NCI-H1436 (cell line): ENCODE measurements at places on chromosomes 3 and 15.

- DNase-seq = no peak
These were observed 781 bp downstream of the TRNT1 start for GRCh38 chr3:3127432-3128010.

- no peak for DNase-seq
These were observed 45.3 kb downstream of the TMEM212 start for GRCh38 chr3:171888466-171888865.

DNA sequence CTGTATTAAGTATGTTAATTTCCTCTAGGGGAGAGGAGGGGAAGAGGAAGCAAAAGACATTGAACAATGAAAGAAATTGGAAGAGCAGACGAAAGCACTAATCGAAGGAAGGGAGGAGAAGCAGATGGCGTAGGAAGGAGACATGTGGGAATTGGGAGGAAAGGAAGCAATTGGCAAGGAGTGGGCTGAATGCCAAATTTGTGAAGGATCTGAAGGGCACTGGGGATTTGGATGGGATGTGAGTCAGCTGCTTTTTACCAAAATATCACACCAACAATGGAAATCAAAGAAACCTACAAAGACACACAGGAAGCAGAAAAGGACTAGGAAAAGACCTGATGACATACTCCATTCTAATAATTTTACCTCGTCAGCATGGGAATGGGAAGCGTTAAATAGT lies 1029.8 kb downstream of the ROBO1 start:
- no peak for DNase-seq

DNA sequence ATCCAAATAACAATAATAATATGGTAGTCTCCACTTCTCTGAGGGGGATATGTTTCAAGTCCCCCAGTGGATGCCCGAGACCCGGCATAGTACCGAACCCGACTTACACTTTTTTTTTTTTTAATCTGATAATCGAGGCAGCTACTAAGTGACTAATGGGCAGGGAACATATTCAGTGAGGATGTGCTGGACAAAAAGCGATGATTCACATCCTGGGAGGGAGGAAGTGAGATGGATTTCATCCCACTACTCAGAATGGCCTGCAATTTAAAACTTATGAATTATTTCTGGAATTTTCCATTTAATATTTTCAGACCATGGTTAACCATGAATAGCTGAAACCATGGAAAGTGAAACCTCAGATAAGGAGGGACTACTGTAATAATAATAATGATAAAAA lies 49.5 kb upstream of the SELENOK start:
- no peak for DNase-seq

DNA sequence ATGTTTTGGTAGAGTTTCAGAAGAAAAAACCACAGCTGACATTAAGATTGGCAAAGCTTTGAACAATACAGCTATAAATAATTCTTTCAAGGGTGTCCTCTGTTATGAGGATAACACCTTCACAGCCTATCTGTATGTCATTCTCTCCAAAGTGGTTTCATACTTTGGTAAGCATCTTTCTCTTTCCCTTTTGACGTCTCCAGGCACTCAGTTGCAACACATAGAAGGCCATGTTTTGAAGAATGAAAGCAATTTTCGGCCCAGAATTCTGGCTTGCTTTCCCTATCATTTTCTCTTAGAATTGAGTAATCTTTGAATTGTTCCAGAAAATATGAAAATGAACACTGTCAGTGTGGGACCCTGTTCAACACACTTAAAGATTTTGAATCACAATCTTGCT lies 200.0 kb upstream of the CBLB start:
- no peak for DNase-seq

DNA sequence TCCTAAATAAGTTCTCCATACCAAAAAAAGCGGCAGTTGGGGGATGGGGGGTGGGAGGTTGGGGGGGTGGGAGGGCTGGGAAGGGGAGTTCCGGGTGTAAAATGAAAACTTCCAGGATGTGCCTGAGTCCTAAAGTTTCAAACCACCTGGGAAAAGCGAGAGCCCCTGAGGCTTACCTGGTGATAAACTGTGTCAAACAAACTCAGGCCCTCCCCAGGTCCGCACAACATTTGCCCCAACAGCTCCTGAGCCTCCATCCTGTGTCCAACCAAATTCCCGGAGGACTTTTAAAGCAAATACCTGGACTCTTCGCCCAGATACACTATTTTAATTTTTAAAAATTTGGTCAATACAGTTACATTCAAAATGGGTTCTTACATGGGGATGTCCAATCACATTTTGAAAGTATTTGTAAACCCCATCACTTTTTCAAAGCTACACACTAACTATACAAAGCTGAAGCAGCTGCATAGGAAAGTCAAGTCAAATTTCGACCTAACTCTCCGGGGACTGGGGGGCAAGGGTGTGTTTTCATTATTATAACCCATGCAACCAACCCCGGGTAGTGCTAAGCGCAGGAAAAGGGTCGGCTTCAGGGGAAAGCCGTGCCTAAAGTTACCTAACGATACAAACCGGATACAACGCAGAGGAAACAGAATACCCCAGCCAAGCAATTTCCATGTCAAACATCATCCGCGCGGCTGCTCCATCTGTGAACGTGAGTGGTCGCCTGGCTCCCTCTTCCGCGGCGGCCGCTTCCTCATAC lies 685 bp upstream of the FOXB1 start:
- DNase-seq = no peak

GRCh38 chr3:12097971-12098370 lies 60.7 kb downstream of the TIMP4 start:
- DNase-seq = no peak

DNA sequence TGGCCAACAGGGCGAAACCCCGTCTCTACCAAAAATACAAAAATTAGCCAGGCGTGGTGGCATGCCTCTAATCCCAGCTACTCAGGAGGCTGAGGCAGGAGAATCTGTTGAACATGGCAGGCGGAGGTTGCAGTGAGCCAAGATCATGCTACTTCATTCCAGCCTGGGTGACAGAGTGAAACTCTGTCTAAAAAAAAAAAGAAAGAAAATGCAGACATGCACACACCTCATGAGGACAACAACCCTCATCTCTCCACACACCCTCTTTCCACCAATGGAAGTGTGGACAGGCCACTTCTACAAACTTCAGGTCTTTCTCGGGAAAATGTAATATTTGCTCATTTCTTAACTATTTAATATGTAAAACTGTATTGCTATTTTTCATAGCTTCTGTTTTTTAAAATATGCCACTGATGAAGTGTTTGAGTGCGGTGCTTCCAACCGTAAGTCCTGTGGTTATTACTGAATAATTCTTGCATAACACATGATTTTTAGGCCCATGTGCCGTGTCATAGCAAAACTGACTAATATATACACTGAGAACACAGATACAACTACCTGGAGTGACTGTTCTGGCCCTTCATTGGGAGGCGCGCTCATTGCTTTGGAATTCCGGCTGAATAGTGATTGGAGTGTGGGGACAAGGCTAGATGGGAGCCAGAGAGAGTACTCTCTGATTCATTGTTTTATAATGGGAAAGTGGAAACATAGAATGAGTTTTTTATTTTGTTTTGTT lies 23.1 kb downstream of the LRRC31 start:
- no peak for DNase-seq

- DNase-seq = no peak
These were observed 33.3 kb upstream of the CGNL1 start for GRCh38 chr15:57343048-57343447.

GRCh38 chr3:115077501-115078250 lies 69.4 kb downstream of the ZBTB20 start:
- DNase-seq = no peak

- peak; percentile 28 for DNase-seq
These were observed 17.2 kb downstream of the DAPK2 start for GRCh38 chr15:64029110-64029509.

- no peak for DNase-seq
These were observed 753.5 kb upstream of the NECTIN3 start for GRCh38 chr3:110318108-110318507.

DNA sequence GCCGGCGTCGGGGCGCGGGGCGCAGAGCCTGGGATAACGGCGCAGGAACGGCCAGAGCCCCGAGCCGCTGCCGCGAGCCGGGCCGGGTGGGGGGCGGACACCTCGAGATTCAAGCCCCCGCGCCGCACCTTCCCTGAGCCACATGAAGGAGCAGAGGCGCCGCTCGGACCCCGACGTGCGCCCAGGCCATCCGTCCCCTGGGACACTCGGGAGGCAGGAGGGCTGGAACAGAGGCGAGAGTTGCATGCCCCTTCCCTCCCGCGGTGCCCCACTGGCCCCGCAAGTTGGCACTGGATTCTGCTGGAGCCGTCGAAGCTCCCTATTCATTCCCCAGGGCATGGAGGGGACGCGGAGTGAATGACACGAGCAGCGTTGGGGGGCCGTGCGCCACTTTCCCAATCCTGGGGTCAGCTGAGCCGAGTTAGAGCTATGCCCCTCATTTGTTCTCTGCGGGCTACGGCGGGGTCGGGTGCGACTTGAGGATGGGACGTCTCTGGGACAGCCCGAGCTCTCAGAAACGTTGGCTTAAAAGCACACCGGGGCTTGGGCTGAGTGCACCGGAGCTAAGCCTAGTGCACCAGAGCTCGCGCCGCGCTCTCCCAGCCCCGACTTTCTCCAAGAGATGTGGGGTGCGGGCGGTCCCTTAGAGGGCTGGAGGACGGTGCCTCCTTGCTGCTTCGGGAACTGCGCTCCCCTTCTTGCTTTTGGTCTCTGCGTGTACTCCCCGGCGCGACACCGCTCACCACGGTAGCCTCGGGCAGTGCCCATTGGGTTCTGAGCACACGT lies 588 bp downstream of the SLC6A1 start:
- DNase-seq = no peak

- DNase-seq = no peak
These were observed 297.6 kb downstream of the CHL1 start for GRCh38 chr3:494190-494589.

- no peak for DNase-seq
These were observed 25.0 kb downstream of the MCCC1 start for GRCh38 chr3:183074261-183074660.

- DNase-seq = no peak
These were observed 28.6 kb downstream of the TFDP2 start for GRCh38 chr3:142120707-142121106.

- DNase-seq = no peak
These were observed 11.6 kb downstream of the RFX7 start for GRCh38 chr15:56232058-56232457.

GRCh38 chr3:51966922-51967383 lies 301 bp downstream of the PCBP4 start:
- no peak for DNase-seq

- DNase-seq = no peak
These were observed 89.0 kb upstream of the SPRED1 start for GRCh38 chr15:38163658-38164057.

DNA sequence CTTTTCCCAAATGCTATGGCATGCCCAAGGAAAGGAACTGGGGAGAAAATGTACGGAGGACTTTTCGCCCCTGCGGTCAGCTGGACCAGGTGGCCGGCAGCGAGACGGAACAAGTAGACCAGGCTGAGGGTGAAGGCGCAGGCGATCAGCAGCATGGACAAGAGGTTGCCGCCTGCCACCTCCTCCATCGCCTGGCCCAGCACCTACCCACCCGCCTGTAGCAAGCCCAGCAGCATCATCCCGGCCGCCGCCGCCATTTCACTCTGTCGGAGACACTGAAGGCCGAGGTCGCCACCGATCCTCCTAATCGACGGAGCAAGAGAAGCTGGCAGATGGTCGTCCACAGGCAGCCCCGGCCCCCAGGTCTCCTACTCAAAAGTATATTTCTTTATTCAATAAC lies 1046.3 kb upstream of the GBE1 start:
- no peak for DNase-seq

- no peak for DNase-seq
These were observed 13.0 kb downstream of the HCN4 start for GRCh38 chr15:73355612-73356265.

GRCh38 chr3:8873740-8874139 lies 89.5 kb downstream of the RAD18 start:
- DNase-seq = no peak

- DNase-seq = no peak
These were observed 30.1 kb downstream of the CFAP161 start for GRCh38 chr15:81163961-81164800.

- DNase-seq = peak; percentile 47
These were observed 57.3 kb upstream of the RNF7 start for GRCh38 chr3:141680620-141681389.

GRCh38 chr3:195790901-195791300 lies 20.8 kb downstream of the MUC4 start:
- DNase-seq = no peak

- DNase-seq = no peak
These were observed 85.4 kb upstream of the TLE3 start for GRCh38 chr15:70182858-70183695.
